Posterior vena cava (tissue), 2 donors: ENCODE measurements at places on chromosomes 12 and 14. TPM values are rescaled to one million over a fixed set of nuclear protein-coding genes. Genes with fewer than 3 reads are reported as not detected.

GRCh38 chr12:113755098-113755497 lies 211.0 kb downstream of the RBM19 start:
- no peak for DNase-seq

KRT82 gene
- total RNA-seq, result not detected

GRCh38 chr14:101134851-101135433 lies 231.4 kb upstream of the RTL1 start:
- DNase-seq, result no peak

DNA sequence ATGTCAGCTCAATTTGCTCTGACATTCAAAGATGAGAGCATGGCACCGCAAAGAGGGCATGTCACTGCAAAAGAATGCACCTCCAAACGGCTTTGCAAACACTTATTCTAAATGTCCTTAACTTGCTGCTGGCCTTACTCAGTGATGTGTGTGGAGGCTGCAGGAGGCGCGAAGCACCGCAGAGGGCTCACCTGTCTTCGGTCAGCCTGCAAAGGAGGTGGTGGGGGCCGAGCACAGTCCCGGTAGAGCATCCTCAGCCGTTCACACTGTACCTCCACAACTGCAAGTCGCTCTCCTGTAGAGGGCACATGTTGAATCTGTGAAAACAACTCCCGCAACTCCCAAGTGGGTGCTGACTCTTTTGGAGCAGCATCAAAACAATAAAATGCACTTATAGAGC lies 93.8 kb downstream of the TRAFD1 start:
- no peak for DNase-seq

DNA sequence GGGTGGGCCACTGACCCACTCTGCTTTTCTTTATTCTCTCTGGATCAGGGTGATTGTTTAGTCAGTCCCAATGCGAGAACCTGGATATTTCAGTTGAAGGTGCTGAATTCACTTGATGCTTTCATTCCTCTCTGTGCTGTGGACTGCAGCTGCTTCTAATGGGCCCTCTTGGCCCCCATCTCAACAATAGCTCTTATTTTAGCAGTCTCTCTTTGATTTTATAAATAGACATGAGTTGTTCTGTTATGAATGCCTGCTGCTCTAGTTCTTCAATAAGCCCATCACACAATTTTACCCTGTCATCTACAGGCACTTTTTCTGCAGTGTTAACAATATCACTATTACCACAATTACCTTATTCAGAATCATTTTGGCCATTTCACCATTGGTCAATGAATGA lies 54.1 kb upstream of the YARS2 start:
- no peak for DNase-seq
